CD4-positive, alpha-beta T cell treated with Interleukin-6 at 100 ng/mL for 8 hours (primary cell): ENCODE measurements at places on chromosomes 12 and 14.

- no peak for DNase-seq
These were observed 46.0 kb upstream of the EVL start for GRCh38 chr14:100019156-100019744.

GRCh38 chr14:89648510-89648909, 231.5 kb upstream of the FOXN3 start:
- no peak for DNase-seq

DNA sequence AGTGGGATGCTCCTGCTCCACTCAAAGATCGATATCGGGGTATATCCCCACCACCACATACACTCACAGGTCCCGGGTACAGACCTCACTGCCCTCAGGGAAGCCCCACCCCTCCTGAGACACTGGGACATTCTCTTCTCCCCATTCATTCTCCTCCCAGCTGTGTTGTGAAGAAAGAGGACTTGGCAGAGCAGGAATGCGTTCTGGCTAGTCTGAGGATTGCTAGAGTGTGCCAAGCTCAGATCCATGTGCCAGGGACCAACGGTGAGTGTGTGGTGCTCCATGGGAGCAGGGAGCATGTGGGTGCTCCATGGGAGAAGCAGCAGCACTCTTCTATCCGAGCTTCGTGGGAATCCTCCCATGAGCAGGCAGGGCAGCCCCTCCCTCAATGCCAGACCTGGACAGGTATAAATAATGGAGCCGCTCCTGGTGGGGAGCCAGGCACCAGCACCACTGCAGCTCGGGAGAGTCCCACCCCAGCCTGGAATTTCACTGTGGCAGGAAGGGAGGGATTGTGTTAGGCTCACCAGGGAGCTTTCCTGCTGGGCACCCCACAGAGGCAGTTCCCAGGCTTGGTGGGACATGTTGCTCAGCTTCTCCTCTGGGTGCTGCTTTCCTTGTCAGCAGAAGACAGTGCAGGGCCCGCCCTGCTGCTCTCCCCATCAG, 2.3 kb upstream of the KRT5 start:
- DNase-seq: no peak

DNA sequence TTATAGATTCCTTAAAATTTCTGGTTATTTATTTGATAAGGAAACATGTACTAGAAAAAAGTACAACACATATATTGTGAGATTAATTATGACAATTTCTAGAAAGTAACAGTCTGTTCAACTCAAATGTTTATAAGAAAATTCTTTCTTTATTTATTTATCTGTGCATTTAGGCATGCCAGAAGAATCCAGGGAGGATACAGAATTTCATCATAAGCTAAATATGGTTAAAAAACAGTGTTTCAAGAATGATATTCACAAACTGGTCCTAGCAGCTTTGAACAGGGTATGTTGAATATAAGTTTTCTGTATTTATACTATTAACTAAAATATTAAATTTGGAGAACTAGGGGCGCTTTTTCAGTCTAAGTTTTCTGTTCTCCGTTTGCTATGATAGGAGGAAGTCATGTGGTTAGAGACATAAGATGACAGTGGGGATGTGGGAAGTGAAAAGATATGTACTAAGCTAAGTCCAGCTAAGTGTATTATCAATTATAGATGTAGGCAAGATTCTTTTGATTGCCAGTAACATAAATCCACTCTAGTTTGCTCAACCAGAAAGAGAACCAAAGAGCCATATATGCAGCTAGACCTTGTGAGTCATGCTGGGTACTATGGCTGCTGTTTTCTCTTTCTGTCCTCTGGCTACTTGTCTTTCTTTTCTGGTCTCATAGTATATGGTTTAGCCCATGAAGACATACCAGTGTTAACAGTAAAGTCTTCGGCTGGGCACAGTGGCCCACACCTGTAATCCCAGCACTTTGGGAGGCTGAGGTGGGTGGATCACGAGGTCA, 39.0 kb downstream of the LRRK2 start:
- no peak for DNase-seq

GRCh38 chr12:51848841-51849735, 570 bp upstream of the FIGNL2 start:
- DNase-seq: no peak

DNA sequence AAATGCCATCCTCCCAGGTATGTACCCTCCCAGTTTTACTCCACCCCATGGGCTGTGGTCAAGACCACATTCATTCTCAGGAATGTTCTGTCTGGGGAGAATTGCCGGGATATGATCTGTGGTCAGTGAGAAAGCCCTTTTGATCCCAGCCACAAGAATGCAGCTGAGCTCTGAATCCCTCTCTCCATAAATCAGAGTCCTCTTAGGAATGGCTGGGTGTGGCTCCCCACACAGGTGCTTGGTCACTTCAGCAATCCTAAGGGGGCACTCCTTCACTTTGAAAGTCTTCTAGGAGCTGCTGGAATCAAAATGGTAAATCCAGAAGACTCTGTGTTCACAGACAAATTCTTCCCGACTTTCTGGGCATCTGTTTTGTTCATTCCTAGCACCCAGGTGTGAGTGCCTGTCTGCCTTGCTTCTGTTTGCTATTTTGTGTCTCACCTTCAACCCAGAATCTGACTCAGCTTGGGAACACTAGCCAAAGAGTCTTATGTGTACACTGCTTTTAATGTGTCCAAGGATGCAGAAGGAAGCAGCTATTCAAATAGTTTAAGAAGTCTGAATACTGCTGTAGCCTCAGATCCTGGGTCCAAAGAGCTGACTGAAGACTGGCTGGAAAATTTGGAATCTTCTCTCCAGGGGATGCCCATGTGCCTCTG, 144.6 kb upstream of the CDKN3 start:
- DNase-seq: no peak

GRCh38 chr14:53663709-53664108, 292.9 kb downstream of the BMP4 start:
- no peak for DNase-seq

DNA sequence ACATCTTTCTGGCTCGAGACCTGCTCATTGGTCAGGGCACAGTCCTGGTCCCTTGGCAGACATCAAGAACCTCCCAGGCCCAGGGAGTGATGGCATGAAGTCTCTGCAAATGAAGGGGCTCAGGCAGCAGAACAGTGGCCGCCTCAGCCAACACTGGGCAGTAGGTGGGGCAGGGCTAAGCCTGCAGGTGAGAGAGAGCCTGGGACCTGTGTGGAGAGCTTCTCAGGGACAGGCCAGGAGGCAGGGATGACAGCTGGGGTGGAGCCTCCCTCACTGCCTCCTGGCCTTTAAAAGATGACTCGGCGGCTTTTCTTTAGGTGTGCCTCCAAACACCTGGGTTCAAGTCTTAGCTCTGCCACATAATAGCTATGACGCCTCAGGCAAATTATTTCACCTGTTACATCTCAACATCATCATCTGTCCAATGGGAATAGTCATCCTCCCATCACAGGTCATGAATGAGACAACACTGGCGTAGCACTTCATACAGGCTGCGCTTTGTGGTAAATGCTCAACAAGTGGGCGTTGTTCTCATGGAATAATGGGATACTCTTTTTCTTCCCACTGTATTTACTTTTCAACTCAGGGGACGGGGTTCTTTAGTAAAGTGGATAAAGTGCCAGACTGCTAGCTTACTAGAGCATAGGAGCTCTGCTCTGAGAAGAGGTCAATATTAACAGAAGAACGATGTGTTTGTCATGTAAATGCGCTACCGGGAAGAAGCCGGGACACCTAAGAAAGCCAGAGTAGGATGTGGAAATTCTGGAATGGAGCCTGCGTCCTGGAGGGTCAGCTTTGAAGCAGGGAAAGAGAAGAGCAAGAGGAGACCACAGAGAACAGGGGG, 277.4 kb downstream of the FOXN3 start:
- no peak for DNase-seq

DNA sequence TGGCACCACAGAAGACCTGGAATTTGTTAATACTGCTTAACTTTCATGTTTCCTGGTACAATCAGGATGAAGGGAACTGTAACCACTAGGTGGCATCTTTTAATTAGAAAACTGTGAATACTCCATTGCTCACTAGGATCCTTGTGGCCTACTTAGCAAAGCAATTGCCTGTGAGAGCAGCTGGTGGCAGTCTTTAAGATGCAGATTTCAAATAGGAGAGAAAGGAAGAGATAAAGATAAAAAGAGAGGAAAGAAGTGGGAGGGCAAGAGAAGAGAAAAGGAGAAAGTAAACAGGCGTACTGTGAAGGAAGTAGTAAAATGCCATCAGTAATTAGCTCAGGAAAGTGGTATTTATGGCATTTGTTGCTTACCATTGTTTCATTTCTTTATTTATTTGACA, 114.5 kb downstream of the RAD51B start:
- peak; percentile 52 for DNase-seq

DNA sequence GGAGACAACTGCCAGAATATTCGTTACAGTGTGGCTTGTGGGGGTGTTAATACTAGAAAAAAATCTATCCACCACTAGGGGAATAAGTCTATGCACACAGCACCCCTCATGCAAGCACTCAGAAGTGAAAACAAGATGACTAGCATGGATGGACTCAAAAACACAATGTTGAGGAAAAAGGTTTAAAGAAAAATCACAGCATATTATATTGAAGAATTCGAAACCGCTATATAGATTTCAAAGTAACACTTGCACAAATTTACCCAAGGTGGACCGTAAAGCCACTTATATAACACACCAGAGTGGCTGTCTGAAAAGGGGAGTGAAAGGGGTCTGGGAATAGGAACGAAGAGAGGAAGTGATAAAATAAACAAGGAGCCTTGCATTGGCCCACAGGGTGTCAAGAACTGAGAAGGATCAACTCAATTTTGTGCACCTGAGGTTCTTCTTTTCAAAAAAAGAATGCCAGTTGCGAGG, 544 bp downstream of the ABCD4 start:
- DNase-seq: peak; percentile 43

GRCh38 chr12:10673659-10674384, at the start of gene STYK1:
Gene STYK1, minus strand, starts transcription at chr12:10674052. Its CDS starts 39,434 bp downstream, at chr12:10634618.
- peak; percentile 40 for DNase-seq

- no peak for DNase-seq
These were observed 609.3 kb downstream of the DIO2 start for GRCh38 chr14:79602045-79602444.

DNA sequence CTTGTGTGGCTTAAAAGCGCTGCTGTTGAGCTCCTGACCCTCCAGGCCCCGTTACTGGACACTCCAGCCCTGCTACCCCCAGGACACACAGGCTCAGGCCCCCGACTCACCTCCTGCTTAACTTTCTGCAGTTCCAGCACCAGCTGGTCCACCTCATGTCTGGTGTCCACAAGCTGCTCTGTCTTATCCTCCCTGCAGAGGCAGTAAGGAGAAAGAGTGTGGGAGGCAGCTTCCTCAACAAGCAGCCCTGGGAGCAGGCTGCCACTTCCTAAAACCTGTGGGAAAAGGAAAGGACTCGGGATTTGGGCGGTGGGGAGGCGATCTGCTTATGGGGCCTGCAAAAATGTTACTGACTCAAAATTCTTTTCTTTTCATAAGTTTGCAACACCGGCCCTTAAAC, 79.2 kb downstream of the CCDC88C start:
- DNase-seq: no peak

DNA sequence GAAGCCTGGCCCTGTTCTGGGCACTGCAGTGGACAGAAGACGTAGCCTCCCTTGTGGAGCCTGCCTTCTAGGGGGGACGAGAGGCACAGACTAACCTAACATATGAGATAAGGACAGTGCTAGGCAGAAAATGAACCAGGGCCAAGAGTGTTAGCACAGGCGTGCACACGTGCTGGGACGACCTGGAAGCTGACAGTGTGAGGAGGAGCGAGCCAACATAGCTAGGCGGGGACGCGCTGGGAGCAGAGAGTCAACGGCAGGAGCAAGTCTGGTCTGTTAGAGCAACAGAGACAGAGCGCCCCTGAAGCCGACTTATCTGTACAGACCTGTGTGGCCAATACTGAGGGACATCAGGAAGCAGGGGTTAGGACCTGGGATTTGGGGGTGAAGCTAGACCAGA, 8.0 kb downstream of the PXMP2 start:
- DNase-seq: no peak

GRCh38 chr14:30848449-30849240, 25.7 kb upstream of the COCH start:
- no peak for DNase-seq

DNA sequence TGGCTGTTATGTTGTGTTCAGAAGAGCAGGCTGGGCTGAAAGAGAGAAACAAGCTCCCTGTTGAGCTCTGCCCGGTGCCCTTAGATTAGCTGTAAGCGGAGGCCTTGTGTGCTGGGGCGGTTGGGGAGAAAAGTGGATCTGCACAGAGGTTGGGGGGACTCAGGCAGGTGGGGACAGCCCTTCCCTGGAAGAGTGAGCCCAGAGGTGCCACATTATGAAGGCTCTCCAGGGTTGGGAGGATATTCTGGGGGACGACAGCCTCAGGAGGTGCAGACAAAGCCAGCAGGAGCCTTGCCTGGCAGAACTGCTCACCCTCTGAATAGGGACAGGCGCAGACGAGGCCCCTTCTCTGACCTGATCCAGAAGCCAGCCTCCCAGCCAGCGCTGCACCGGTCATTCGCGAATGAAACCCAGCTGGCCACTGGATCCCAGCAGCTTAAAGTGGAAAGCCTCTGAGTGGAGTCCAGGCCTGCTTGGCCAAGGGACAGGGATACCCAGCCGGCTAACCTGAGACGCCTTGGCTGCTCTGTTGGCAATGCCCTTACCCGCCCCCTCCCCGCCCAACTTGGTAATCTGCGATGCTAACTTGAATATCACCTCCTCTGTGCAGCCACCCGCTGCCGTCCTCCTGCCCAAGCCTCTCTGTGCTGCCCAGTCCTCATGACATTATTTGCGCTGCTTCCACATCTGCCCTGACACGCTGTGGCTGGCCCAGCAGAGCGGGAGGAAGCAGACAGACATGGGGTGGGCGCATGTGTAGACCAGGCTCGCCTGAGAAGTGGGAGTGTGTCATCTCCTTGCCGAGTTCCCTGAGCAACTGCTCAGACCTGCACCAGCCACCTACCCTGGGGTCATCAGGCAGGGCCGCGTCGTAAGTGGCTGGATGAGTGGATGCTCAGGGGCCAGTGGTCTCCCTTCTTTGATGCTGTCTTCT, 5.6 kb downstream of the HIP1R start:
- DNase-seq: no peak

DNA sequence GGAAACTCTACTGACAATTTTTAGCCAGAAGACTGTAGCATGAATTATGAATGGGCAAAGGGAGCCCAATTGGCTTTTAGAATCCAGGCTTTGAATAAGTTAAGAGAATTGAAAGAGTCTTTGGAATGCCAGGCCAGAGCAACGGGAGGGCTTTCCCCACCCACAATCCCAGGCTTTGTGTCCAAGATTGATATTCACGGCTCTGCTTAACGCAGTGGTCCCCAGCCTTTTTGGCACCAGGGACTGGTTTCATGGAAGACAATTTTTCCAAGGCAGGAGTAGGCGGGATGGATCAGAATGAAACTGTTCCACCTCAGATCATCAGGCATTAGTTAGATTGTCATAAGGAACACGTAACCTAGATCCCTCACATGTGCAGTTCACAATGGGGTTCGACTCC, 79.6 kb downstream of the EPS8 start:
- no peak for DNase-seq

DNA sequence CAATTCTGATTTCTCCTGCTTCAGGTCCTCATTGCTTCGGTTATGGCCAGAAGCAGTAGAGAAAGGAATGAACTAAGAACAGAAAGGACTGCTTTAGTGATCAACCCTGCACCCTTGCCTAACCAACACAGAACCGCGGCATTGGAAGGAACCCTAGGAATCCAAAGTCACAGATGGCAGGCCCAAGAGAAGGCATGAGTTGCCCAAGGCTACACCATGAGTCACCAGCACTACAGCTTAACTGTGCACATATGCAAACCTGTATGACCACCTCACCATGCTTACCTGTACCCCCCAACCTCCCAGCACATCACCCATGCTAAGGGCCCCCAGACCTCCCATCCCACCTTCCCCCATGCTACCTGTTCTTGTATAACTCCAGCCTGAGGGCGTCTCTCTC, 25.9 kb upstream of the BLTP3B start:
- DNase-seq: no peak

- DNase-seq: peak; percentile 74
These were observed 244.2 kb upstream of the OR4E1 start for GRCh38 chr14:21917699-21918436.

GRCh38 chr12:94152292-94153078, 4.1 kb downstream of the PLXNC1 start:
- no peak for DNase-seq
